ENCODE measurements at places on chromosomes 11 and 22. TPM values are rescaled to one million over a fixed set of nuclear protein-coding genes. Genes with fewer than 3 reads are reported as not detected.

Gene CCDC116
- 0.11 TPM for total RNA-seq

Gene MMP13
- total RNA-seq = not detected

Gene ARHGEF17
- 54.0 TPM for total RNA-seq

DNA sequence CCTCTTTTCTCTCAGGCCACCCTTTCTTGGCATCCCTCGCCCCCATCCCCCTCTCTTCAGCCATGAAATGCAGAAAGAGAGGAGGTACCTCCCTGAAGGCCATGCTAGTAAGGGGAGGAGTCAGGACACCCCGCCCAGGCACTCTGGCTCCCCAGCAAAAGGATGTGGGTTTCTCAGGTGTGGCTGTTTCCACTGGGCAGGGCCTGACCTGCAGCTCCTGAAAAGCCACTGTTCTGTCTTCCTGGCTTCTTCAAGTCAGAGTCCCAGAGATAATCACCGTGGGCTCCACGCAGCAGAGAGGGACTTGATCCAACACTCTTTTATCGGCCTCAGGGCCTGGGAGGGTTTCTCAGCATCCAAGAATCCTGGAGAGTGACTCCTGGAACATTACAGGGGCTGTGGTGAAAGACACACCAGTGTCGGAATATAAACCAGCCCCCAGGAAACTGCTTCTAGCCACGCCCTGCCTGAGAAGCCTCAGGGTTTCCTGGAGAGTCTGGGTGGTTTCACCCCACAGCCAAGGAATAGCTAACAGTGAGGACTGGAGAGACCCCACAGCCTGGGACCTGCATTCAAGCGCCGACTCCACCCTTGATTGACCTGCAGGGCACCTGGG is 45.7 kb upstream of the TSPAN18 start:
- DNase-seq = no peak

- peak; percentile 86 for DNase-seq
Measured at GRCh38 chr22:24005201-24005600, at the start of gene GSTT4. Gene GSTT4 (minus strand): TSS chr22:24005453. CDS start chr22:24005356, 97 bp downstream.

DNA sequence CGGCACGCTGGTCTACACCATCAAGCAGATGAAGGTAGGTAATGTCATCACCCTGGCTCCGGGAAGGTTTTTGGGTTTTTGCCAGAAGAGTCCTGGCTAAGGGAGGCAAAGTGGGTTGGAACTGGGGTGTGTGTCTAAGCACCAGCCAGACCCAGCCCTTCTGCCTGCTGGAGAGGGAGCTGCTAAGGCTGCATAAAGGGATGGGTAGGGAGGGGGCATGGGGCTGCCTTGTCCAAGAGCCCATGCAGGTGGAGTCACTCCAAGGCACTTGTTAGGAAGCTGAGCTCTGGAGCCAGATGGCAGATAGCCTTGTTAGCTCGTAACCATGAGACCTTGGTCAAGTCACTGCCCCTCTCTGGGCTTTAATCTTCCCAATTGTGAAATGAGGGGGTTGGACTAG is 48.0 kb downstream of the TIMP3 start:
- DNase-seq = no peak

- DNase-seq = no peak
Measured at GRCh38 chr22:46361826-46362202, 26.3 kb downstream of the TRMU start.

Gene MS4A3
- total RNA-seq = 0.25 TPM

- peak; percentile 43 for DNase-seq
Measured at GRCh38 chr11:32088117-32088941, 2.5 kb upstream of the RCN1 start.

DNA sequence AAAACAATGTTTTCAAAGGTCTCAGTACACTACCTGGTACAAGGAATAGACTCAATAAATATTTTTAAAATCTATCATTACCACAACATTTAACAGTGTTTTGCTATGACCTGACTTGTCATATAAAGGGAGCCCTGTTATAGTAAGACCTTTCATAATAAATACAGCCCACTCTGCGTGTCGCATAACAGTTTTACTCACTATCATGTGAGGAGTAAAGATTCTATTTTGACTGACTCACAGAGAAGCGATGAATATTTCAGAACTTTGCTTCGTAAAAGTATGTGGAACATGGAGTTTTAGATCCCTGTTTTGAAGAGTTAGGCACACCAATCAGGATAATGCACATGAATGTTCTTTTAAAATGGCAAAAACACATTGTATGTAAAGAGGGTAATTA is 531.2 kb downstream of the KCNA4 start:
- no peak for DNase-seq

Gene SLC6A5
- total RNA-seq = not detected

Gene MMP27
- not detected for total RNA-seq

- DNase-seq = no peak
Measured at GRCh38 chr11:117878314-117878938, 2.0 kb upstream of the FXYD6 start.

Gene CCDC90B
- total RNA-seq = 24.7 TPM

Gene CHRM1
- total RNA-seq = not detected

DNA sequence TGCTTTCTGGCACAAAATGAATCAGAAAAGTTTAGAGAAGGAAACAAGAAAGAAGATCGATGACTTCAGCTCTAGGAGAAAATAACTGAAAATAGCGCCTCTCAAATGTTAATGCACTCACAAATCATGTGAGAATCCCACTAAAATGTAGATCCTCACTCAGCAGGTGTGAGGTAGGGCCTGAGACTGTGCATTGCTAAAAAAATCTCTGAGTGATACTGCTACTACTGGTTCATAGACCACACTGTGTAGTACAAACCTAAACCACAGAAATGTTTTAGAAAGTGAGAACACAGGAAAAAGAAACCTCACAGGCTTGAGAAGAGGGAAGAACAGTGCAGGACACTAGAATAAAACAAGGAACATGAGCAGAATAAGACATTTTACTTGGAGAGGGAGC is 2.0 kb downstream of the OR8D4 start:
- no peak for DNase-seq

GRCh38 chr11:69662021-69662698 is 13.0 kb downstream of the LTO1 start:
- DNase-seq = peak; percentile 59

DNA sequence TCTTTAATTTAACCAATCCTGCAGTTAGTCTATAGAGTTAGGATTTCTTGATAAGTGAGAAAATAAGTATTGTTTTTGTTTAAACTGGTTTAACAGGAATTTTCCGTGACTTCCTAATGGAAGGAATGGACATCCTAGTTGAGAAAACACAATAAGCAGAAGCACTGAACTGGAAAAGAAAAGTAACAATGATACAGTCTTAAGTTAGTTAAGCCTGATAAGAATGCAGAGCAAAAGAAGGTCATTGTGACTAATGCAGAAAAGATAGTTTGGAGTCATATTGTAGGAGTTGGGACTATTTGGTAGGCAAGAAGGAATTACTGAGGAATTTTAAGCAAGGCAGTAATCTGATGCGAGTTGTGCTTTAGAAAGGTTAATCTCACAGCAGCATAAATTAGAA is 11.7 kb downstream of the RNF141 start:
- DNase-seq = no peak

Gene KRTAP5-2
- not detected for total RNA-seq

DNA sequence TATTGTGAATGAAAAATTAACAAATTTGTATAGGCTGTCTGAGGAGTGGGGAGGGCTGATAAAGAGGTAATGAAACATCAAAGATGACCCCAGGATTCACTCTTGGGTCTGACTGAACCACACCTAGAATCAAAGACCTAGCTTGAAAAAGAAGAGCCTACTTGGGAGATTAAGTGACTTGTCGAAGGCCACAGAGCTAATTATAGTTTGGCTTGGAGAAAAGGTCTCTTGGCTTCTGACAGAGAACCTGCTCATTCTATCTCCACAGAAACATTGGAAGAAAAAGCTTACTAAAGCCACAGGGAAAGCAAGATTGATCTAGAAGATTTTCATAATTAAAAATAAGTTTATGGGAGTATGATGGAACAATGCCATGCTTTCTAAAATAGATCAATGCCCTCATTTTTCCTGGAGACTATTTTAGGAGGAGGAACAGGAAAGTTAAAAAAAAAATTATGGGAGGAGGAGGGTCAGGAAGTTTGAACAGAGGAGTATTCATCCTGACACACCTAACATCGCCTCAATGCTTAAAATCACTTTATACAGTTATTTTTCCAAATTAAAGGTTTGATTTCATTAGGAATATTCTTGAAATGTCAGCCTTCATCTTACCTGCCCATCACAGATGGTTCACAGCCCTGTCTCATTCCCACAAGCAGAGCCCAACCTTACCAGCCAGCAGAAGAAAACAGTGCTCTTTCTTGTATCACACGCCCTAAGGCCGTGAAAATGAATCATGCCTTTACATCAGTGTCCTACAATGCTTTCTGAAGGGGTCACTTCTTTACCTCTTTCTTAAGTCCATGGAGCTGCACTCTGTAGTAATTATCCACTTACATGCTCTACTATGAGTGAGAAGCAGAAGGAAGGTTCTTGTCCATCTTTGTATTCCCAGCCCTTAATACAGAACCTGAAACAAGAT is 231.1 kb upstream of the MPPED2 start:
- DNase-seq = no peak

Gene NCR3LG1
- total RNA-seq = 1.9 TPM

DNA sequence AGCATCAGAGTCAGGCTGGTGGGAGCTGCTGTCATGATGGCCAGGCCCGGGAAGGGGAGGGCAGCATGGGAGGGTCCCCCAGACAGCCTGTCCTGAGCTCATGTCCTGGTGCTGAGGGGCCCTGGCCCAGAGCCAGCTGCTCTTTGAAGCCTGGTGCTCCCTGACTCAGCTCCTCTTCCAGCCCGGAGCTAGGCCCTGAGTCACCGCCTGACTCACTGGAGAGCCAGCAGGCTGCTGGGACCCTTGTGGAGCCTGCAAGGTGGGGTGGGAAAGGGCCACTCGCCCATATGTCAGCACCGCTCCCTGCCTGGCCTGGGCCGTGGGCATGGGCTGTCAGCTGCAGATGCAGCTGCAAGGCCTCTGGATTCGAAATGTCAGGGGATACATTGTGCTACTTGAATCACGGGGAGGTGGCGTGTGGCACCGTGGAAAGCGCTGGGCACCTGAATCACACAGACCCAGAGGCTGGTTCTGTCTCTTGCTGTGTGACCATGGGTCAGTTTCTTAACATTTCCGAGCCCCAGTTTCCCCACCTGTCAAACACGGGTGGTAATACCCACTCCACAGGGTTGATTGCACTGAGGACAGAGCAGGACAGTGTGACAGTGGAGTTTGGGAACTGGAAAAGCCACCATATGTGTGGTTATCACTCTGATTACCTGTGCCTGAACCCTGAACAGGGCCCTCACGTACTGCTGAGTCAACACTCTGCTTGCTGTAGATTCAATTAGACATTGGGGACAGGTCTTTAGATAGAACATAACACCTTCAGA is 4.4 kb downstream of the CACNA1I start:
- DNase-seq = no peak

DNA sequence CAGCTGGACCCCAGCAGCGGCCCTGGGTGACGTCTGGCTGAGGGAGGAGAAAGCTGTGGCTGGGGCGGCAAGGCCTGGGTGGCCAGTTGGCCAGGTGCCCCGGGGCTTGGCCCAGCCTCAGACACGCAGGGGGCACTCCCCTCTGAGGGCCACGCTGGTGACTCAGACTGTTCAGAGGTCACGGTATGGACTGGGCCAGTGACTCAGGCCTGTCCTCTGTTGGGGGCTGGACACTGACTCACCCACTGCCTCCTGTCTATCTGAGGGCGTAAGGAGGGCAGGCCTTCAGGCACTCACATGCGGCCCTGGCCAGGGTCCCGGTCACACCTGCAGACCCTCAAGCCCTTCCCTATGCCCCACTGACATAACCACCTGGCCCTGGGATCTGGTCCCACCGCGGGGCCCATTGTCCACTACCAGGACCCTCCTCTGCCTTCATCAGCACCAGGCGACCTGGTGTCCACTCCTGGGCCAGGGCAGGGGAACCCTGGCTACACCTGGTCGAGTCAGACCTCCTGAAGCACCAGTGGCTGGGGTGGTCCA is 3.7 kb upstream of the MUC5AC start:
- DNase-seq = peak; percentile 26

Gene CCDC83
- not detected for total RNA-seq

GRCh38 chr22:32911503-32911902 is 110.0 kb downstream of the TIMP3 start:
- no peak for DNase-seq

DNA sequence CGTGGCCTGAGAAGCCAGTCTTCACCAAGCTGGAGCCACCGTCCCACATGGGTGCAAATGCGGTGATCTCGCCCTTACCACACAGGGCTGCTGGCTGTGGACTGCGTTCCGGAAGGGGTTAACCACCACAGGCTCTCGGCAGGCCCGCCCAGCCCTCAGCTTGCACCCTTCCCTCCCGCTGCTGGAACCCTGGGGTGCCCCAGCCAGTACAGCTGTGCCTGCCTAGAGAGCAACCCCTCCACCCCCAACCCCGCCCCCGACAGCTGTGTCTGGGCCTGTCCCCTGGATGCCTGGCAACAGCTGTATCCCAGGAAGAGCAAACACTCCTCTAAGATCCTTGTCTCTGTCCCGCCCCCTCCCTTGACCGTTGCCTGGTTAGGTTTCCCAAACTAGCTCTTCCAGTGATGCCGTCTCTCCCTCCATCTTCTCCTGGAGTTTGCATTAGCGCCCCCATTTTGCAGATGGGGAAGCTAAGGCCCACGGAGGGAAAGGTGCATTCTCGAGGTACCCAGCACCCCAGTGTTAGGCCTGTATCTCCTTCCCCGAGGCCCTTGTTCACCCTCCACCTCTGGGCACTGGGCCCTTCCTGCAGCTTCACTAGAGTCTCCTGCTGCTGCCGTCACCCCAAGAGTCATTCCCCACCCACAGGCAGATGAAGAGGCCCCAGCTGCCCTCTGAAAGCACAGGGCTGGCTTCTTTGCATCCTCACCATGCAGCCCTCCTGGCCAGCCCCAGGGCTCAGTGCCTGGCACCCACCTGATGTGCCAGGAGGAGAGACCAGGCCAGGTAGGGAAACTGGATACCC is 12.6 kb upstream of the COX8A start:
- no peak for DNase-seq

Gene CRKL
- total RNA-seq = 58.4 TPM

DNA sequence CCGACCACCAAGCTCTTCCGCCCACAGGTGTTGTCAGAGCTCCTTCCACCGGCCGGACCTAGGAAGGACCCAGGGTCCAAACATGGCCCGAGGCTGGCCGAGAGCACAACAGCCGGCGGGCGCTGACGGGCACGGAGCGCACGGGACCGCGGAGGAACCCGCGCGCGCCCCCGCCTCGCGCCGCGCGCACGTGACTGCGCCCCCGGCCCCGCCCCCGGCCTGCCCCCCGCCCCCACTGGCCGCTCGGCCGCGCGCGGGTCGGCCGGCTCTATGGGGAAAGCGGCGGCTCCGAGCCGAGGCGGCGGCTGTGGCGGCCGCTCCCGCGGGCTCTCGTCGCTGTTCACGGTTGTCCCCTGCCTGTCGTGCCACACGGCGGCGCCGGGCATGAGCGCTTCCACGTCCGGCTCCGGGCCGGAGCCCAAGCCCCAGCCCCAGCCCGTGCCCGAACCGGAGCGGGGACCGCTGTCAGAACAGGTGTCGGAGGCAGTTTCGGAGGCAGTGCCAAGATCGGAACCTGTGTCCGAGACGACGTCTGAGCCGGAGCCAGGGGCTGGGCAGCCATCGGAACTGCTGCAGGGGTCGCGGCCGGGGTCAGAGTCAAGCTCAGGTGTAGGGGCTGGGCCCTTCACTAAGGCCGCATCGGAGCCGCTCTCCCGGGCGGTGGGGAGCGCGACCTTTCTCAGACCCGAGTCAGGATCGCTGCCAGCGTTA is at the start of gene OSBP2:
TSS of gene OSBP2 (plus strand) at position 235 of the 711 bp plus-strand sequence. CDS start at position 271, 36 bp downstream.
- DNase-seq = peak; percentile 5

Data from heart right ventricle (tissue), 16 donors.